Activated naive CD4-positive, alpha-beta T cell treated with Interleukin-2 at 50 U/mL for 16 hours (primary cell): ENCODE measurements at places on chromosomes 6 and 20.

DNA sequence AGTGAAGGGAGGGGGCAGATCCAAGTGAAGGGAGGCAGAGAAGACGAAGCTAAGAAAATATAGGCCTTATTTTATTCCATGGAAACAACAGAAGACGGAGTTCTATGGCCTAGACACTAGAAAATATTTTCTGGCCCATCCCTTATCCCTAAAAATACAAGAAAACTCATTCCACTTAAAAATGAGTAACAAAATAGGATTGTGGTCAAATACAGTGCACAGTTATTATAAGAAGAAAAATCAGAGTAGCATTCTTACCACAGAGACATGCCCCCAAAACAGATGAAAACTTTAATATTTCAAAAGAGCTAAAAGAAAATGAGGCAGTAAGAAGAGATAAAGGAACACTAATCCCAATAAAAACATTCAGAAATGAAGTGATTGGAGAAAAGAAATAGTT is 202.9 kb downstream of the GMPR start:
- no peak for DNase-seq

GRCh38 chr6:163651915-163652668 is 237.6 kb downstream of the QKI start:
- no peak for DNase-seq

DNA sequence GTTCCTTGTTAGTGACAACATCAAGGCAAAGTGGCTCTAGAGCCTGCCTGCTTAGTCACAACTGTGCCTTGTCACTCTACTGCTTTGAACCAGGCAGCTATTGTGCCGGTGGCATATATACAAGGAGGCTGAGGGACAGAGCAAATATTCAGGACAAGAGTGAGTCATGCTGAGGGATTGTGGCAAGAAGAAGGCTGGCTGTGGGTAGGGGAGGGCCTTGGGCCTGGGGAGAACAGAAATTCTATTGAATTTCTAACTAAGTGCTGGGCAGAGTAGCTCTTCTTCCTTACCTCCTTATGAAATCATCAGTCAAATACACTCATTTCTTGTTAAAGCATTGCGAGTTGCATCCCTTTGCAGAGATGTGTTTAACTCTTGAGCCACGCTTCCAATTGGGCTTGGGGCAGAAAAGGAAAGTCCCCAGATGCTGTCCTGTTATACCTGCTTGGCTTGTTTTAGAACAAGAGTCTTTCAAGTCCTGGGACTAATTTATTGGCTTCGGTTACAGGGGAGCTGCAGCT is 59.7 kb downstream of the PFDN4 start:
- DNase-seq: no peak

GRCh38 chr6:125528621-125529041 is 220.8 kb upstream of the HEY2 start:
- no peak for DNase-seq

GRCh38 chr20:49846206-49846807 is 33.7 kb downstream of the SLC9A8 start:
- DNase-seq: peak; percentile 37

GRCh38 chr6:104527311-104527710 is 332.4 kb downstream of the HACE1 start:
- no peak for DNase-seq

GRCh38 chr20:23639490-23639958 is 1.8 kb upstream of the CST3 start:
- DNase-seq: no peak

- no peak for DNase-seq
Observed at GRCh38 chr20:13741879-13742278, 42.8 kb downstream of the ESF1 start.

DNA sequence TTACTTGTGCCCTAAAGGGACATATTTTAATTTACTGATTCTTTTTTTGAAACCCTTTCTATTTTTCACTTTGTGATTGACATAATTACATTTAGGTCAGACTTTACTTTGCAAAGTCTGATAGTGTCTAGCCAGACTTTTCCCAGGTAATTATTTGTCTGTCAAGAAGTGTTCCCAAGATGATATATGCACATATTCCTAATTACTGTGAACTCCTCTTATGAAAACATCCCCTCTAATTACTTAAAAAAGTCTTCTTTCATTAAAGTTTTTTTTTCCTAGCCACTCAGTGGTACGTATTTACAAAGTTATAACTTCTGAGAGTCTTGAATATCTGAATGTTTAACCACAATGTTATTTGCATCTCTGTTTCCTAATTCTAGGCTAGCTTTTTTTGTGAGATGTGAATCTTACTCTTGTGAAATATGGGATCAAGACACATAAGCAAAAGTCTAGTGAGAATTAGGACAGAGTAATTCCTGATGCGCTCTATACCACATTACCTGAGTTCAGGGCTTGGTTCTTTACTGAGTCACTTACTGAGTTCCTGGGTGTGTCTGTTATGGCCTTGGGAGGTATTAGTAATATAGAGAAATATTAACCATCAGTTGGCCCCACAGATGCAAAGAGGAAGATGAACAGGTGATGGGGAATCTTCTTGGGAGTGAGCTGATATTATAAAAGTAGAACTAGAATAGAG is 27.9 kb downstream of the FAM83B start:
- no peak for DNase-seq

GRCh38 chr20:13007596-13007995 is 1.2 kb upstream of the SPTLC3 start:
- no peak for DNase-seq

GRCh38 chr20:24442909-24443308 is 26.5 kb upstream of the SYNDIG1 start:
- DNase-seq: no peak
